ENCODE measurements at places on chromosomes 13 and 19. TPM values are rescaled to one million over a fixed set of nuclear protein-coding genes. Genes with fewer than 3 reads are reported as not detected.

Gene TSHZ3
- 14.3 TPM for total RNA-seq

Gene MEIOSIN
- total RNA-seq, result not detected

Gene ALOX5AP
- 1.2 TPM for total RNA-seq

Gene ZNF878
- 0.38 TPM for total RNA-seq

Gene ZNF723
- total RNA-seq, result not detected

Gene NCR1
- not detected for total RNA-seq

Gene NOVA2
- not detected for total RNA-seq

Gene MYCBP2
- total RNA-seq, result 34.4 TPM

Gene COG3
- total RNA-seq, result 29.8 TPM

Gene ZNF492
- not detected for total RNA-seq

Gene ZNF229
- total RNA-seq, result 3.2 TPM

Gene DCT
- total RNA-seq, result not detected

Gene CCDC169
- 8.1 TPM for total RNA-seq

Gene TRIM28
- 418 TPM for total RNA-seq

Gene ERVV-1
- not detected for total RNA-seq
